LoVo (cell line): ENCODE measurements at places on chromosomes 7 and 10.
A peak's percentile ranks its signal among the peaks of the same experiment; 100 is the strongest.

DNA sequence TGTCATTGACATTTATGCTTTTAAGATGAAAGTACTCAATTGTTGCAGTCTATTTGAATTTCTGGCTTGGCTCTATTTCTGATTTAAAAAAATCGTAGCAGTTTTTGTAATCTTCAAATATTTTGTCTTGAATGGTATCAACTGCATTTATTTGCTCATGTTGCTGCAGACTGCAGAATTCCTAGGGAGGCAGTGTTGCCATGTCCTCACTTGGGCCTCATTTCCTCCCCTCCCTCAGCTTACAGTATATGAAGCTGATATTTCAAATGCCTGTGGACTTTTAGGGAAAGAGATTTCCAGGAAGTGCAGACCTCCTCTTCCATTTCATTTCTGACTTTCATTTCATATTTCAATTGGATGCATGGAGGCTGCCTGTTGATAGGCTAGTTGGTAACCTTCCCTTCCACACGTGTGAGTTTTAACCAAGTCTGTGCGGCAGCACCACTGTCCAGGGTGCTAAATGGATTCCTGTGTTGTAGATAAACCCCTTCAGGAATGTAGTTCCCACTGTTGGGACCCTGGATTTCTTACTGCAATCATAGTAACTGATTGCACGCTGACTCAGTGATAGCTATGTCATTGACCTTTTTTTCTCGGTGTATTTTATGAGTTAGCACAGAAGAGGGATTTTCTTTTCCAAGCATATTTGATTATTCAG is 17.5 kb downstream of the VPS50 start:
- DNase-seq = no peak

DNA sequence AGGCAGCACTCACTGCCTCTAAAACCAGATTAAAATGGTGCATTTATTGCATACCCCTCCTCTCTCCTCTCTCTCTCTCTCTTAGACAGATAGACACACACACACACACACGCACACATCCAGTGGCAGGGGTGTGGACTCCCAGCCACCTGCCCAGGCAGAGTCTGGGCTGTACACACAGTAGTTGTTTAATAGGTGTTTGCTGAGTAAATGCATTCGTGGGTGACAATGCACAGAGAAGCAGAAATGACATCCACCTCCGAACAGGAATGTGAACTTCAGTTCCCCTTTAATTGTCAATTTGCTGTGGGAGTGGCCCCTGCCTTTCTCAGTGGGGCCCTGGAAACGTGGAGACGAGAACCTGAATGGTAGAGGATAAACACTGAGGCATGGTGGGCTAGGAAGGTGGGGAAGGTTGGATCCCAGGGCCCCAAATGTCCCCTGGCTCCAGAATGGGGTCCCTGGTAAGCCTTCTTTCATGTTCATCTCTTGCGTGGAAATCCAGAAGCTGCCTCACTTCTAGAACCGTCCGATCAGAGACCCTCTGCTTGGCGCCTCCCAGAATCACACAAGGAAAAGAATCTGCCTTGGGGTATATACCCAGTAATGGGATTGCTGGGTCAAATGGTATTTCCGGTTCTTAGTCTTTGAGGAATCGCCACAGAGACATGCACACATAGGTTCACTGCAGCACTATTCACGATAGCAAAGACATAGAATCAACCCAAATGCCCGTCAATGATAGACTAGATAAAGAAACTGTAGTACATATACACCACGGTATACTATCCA is 58.5 kb upstream of the ECHDC3 start:
- no peak for DNase-seq

DNA sequence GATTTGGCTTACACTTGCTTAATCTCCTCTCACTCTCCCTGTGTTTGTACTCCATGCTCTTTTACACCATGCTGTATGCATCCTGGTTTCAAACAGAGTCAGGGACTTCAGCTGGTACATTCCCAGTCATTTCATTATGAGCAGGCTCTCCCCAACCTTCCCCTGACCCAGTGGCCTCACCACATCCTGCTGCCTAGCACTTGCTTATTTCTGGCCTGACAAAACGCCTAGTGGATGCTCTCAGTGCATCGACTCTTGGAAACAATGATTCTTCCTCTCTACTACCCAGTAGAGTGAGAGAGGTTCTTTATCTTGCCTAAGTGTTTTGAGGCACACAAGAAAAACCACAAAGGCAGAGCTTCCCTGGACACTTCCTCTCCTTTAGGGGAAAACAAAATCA is 63.4 kb downstream of the CAV1 start:
- DNase-seq = no peak

DNA sequence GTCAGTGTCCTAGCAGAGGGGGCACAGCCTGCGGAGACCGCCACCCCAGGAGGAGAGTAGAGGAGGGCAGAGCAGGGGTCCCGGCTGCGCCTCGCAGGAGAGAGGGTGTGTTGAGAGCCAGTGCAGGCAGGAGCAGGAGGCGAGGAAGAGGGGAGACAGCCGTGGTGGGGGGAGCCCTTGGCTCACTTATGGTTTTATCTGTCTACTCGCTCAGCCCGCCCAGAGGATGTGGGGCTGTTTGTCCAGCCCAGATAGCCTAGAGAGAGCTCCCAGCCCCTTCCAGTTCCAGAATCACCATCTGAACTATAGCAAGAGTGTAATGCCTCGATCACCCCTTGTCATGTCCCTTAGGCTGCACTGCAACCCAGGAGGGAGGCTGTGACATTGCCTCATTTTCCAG is 26.6 kb downstream of the SLC29A3 start:
- no peak for DNase-seq

GRCh38 chr10:78366663-78367411 is 333.2 kb downstream of the RPS24 start:
- DNase-seq = no peak

DNA sequence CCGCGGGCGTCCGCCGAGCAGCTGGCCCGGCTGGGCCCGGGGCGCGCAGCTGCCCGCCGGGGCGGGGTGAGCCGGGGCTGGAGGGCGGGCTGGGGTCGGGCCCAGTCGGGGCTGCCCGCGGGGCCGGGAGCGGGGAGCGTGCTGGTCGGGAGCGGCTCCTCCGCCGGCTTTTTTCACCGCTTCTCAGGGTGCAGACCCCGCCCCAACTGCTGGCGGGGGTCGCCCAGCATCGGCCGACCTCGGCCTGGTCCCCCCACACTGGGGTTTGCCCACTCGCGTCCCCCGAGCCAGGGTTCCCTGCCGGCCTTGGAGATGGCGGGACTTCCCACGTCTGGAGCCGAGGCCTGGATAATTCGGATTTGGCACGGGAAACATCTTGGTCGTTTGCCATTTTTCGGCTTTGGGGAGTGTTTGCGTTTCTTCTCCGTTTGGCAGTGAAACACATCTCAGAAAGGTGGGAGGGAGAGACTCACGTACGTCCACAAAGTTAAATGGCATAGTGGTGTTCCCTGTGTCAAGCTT is 432 bp downstream of the TMEM248 start:
- DNase-seq = peak; percentile 18

DNA sequence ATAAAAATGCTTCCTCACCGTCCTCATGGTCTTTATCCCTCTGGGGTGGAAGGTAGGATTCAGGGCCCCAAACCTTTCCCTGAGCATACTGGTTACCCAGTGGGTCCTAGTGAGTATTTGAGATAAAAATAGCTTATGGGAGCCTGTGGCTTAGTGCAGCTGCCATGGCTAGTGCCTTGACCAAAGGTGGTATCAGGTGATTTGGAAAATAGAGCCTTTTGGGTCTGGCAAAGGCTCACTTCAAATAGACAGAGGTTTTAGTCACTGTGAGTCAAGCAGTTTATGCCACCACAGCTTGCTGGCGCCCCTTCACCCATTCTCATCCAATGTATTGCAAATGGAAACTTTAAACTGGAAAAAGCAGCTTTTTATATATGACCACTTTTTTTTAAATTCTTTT is 30.4 kb downstream of the PLAU start:
- DNase-seq = no peak

- DNase-seq = no peak
These were observed 21.6 kb downstream of the TES start for GRCh38 chr7:116231949-116232348.

DNA sequence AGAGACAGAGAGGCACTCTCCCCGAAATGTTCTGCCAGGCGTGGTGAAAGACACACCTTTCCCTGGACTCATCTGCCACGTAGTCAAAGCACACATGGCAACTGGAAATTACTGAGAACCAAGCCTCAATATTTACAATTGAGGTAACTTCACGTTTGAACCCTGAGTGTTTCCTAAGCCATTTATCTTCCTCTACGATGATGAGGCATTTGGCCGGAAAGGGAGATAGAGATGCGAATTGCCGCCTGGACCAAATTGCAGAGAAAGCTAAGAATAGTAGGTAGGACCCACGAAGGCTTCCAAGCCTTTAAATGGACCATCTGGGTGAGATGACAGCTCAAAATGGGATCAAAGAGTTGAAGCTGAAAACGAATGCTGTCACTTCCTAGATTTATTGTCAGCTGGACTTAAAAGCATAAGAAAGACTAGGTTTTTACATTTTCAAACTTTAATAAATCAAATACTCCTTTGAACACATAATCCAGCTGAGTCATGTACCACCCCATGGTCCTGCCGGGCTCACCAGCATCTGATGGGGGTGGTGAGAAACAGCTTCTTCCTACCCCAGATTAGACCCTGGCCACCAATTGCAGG is 135.6 kb upstream of the LYZL2 start:
- no peak for DNase-seq

DNA sequence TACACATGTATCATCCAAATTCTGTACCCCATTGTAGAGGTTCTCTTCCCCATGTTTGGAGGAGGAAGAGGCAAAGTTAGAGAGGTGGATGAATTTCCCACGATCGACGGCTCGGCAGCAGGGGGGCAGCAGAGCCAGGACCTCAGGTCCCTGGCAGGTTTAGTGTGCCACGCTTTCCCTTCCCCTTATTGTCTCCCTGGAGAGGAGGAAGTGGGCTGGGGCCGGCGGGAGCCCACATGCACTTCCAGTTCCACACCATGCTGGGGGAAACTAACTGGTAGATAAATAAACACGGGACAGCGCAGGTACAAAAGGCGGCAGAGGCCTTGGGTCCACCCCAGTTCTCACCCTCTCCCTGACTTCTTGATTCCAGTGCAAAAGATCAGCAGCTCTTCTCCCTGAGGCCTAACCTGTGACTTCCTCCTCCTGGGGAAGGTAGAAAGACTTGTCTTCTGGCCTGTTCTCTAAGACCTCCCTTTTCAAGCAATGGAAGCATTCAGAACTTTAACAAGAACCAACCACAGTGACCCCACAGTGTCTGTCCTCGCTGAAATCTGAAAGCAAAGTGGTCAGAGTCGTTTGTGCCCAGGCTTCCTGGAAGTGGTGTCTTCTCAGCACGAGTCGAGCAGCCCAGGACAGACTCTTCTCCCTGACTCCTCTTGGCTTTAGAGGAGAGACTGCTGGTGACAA is 30.5 kb upstream of the SRGN start:
- no peak for DNase-seq

DNA sequence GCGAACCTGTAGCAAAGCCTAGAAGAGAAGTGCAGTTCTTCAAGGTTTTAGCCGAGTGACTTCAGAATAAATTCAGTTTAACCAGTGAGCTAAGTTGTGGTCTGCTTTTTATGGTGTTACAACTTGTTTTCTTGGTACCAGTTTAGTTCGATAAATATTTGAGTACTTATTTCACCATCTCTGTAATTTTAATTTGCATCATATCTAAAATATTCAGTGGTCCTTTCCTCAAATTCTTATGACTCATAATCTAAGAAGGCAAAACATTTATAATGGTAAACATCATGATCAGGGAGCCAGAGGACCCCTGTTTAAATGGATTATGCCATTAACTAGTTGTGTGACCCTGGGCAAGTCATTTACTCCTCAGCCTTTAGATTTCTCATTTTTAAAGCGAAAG is 4.1 kb upstream of the BMPER start:
- DNase-seq = no peak
